ENCODE measurements at places on chromosomes 5 and 9.

DNA sequence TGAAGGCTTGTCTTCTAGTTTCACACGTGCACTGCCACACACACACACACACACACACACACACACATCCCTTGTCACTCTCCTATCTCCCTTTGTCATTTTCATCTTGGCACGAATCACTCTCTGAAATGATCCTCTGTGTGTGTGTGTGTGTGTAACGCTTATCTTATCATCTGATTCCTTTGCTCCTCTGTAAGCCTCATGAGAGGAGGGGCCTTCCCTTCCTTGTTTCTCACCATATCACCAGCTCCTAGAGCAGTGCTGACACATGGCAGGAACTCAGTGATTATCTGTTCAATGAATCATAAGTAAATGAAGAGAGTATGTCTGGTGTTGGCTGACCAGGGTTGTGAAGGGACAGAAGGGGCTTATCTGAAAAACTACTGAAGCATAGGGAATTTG is 53.3 kb downstream of the PDE4D start:
- DNase-seq: no peak

GRCh38 chr5:427415-428087 is 15.4 kb upstream of the EXOC3 start:
- DNase-seq: no peak

GRCh38 chr5:14890846-14891245 is 19.3 kb upstream of the ANKH start:
- no peak for DNase-seq

DNA sequence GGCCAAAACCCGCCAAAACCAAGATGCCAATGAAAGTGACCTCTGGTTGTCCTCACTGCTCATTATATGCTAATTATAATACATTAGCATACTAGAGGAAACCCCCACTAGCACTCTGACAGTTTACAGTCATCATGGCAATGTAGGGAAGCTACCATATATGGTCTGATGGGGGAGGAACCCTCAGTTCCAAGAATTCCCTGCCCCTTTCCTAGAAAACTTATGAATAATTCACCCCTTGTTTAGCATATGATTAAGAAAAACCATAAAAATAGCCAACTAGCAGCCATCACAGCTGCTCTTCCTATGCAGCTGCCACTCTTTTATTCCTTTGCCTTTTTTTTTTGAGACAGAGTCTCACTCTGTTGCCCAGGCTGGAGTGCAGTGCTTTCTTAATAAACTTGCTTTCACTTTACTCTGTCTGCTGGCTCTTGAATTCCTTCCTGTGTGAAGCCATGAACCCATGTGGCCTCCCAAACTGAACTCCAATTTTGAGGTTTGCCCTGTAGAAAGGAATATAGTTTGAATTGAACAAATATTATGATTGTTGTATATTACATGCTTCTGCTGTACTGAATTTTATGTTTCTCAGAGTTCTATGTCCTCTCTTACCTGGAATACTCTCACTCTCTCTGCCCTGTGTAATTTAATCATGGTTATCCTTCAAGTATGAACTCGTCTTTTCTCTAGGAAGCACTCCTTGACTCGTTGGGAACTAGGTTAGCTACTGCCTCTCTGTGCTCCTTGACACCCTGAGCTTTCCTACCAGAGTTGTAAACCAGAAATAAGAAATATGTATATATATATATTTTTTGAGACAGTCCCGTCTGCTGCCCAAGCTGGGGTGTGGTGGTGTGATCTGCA is 59.8 kb downstream of the KIAA1958 start:
- DNase-seq: no peak

- DNase-seq: no peak
Observed at GRCh38 chr5:77400645-77401044, 91.5 kb downstream of the WDR41 start.

DNA sequence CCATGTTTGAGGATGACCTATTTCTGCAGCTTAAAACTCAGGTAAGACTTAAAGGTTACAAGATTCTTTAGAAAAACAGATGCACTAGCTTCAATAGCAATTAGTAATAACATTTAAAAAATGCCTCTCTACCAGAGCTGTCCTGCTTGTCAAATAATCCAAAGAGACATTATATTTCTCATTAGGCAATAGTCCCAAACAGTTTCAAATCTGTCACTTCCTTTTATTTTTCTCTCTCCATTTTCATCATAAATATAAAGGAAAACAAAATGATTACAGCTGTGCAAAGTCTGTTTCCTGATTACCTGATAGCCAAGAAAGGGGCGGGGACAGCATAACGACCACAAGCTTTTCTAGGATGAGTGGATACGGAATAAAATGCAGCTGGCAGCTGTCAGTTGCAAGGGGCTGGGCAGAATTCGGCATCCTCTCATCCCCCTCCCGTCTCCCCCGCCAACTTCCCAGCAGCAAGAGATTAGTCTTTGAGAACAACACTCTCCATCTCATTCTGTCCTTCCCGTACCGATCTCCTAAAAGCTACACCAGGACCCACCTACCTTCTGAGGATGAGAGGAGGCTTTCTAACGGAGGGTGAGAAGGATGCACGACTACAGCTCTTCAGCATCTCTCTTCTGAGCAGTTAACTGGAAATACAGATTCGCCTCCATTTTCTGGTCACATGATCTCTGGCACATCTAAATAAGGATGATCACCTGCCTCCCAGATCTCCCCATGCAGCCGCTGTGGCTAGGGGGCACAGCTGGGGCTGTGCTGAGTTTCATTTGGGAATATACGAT is 72.5 kb upstream of the PCA3 start:
- DNase-seq: no peak

- DNase-seq: no peak
Observed at GRCh38 chr9:84772511-84772910, 103.0 kb downstream of the NTRK2 start.

DNA sequence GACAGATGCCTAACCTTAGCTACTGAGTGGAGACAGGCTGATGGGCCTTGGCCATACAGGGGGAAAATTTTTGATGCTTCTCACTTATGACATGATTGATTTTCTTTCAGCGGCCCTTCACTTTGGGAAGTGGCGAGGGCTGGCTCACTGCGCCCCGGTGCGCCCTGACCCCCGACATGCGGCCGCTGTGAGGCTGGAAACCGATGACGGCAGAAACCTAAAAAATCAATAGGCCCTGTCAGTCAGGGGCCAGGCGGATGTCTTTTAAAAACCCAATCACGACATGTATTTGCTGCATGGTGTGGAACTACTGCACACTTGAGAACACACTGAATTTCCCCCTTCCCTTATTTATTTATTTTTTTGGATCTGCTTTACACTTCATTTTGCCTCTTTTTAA is 121.7 kb downstream of the EBF1 start:
- no peak for DNase-seq

GRCh38 chr5:178649580-178649979 is 22.7 kb upstream of the CLK4 start:
- no peak for DNase-seq

GRCh38 chr5:172280929-172281328 is 2.6 kb downstream of the UBTD2 start:
- DNase-seq: no peak

DNA sequence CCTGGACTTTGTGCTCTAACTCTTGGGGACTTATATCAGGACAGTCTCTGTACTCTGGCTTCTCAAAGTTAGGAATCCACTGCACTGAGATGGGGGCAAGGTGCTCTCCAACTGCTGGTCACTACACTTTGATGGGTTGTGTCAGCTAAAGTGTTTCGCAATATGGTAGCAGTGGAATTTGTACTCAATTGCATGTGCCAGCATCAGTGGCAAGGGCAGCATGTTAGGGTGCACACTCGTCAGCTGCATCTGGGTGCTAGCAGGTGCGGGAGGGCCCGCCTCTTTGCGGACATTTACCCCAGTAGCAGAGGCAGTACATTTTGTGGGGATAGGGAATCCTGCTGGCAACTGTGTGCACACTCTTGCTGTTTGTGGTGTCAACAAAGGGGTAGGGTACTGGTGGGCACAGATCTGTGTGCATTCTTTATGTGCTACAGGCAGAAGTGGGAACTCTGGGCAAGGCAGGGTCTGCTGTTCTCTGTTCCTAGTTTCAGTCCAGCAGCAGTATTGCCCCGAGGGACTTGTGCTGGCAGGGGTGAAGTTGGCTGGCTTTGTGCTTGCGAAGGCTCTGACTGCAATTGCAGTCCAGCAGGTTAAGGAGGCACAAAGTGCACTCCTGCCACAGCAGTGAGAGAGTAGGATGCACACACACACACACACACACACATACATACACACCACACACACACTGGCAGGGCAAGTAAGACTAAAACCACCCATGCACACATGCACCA is 924.8 kb upstream of the CDH9 start:
- no peak for DNase-seq

DNA sequence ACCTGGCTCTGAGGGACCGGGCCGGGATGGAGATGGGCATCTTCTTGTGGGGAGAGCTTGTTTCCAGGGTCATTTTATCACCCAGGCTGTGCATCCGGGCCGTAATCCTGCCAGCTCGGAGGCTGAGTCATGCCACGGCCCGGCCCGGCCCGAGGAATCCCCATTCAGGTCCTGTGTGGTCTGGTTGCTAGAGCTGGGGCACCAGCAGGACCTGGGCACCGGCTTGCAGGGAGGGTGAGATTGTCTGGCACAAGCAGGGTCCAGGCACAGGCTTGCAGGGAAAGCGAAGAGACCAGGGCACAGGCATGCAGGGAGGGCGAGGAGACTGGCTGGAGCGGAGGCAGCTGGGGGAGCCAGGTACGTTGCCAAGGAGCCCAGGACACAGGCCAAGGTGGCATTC is 106.8 kb downstream of the RXRA start:
- DNase-seq: no peak

- DNase-seq: no peak
Observed at GRCh38 chr5:143445776-143446175, 42.3 kb upstream of the NR3C1 start.

DNA sequence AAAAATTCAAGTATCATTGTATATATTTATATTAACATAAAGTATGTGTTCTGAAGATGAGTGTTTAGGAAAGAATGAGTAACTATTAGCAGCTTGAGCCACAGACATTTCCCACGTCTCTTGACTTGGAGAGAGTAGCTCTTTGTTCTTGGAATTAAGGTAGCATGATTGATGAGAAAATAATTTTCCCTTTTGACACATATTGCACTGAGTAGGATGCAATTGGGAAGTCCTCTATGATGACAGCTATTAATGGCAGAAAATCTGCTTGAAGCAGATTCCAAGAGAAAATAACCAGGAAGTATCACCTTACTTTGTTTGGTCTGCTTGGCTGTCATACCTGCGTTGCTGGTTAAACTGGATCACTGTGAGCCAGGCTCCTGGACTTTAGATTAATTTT is 204.8 kb downstream of the TLE4 start:
- DNase-seq: no peak

- no peak for DNase-seq
Observed at GRCh38 chr5:68272289-68272688, 56.7 kb downstream of the PIK3R1 start.
